Fibroblast of villous mesenchyme (primary cell): ENCODE measurements at places on chromosomes 1 and 21. TPM values are rescaled to one million over a fixed set of nuclear protein-coding genes. Genes with fewer than 3 reads are reported as not detected.

FAM72A gene
- 2.3 and 3.5 TPM in 2 replicates for total RNA-seq

ST6GALNAC3 gene
- 1.3 TPM in 2 replicates for total RNA-seq

ADCY10 gene
- total RNA-seq = under 0.01 TPM in 1 of 2 replicates, not detected in the other

AMY1C gene
- not detected in 2 replicates for total RNA-seq

MCOLN2 gene
- total RNA-seq = 1.3 and 1.7 TPM in 2 replicates

FAM3B gene
- not detected in 2 replicates for total RNA-seq

FAM177B gene
- total RNA-seq = not detected in 2 replicates

TTC22 gene
- not detected in 2 replicates for total RNA-seq

C1orf116 gene
- under 0.01 TPM in 1 of 2 replicates, not detected in the other for total RNA-seq

TSTD1 gene
- 1.6 and 18.6 TPM in 2 replicates for total RNA-seq

SLC37A1 gene
- total RNA-seq = 0.97 and 1.7 TPM in 2 replicates

MAP3K6 gene
- total RNA-seq = 24.2 and 25.9 TPM in 2 replicates

TMPRSS15 gene
- total RNA-seq = not detected in 2 replicates

PODN gene
- 8.7 and 9.1 TPM in 2 replicates for total RNA-seq

MTARC1 gene
- total RNA-seq = 1.7 and 2.3 TPM in 2 replicates

TFF3 gene
- not detected in 2 replicates for total RNA-seq

SPRR4 gene
- not detected in 2 replicates for total RNA-seq

FAM89A gene
- 7.7 and 22.5 TPM in 2 replicates for total RNA-seq

ERO1B gene
- 1.9 and 5.2 TPM in 2 replicates for total RNA-seq

BARHL2 gene
- total RNA-seq = not detected in 2 replicates

NKAIN1 gene
- not detected in 2 replicates for total RNA-seq

RUNX3 gene
- not detected in 2 replicates for total RNA-seq

LCE2C gene
- total RNA-seq = not detected in 2 replicates

CFHR2 gene
- not detected in 2 replicates for total RNA-seq

ADSS2 gene
- total RNA-seq = 51.2 and 70.0 TPM in 2 replicates

UBL4B gene
- under 0.01 TPM in 1 of 2 replicates, not detected in the other for total RNA-seq

SLC41A1 gene
- total RNA-seq = 13.9 and 20.7 TPM in 2 replicates

OR2M5 gene
- total RNA-seq = not detected in 2 replicates

GJA4 gene
- not detected in 2 replicates for total RNA-seq

GUCA2B gene
- total RNA-seq = not detected in 2 replicates

ELAPOR1 gene
- total RNA-seq = 0.43 and 0.64 TPM in 2 replicates
